NCI-H510A (cell line): ENCODE measurements at places on chromosomes 12 and 14.

DNA sequence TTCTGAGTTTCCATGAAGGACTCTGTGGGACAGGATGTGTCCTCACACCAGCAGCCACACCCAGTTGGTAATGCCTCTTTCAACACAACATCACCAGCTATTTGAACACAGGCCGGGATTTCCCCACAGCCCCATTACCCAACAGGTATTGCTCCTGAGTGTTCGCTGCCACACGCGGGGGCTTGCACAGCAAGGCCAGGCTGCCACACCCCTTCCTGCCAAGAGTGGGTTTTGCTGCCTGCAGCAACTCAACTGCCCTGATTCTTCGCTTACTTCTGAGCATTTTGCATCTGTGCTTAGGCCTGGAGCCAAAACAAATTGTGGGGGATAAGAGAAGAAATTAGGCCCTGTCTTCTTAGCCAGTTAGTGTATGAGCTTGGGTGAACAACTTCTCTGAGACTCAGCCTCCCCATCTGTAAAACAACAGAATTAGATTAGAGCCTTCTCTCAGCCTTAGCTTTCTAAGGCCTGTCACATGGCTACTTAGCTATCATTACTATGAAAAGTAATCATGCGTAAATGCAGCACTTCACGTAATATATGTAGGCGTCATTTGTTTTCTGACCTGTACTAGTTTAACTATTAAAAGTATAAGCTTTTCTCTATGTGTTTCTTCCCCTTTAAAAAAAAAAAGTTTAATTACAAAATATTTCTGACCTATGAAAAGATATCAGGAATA is 20.0 kb downstream of the CKAP4 start:
- DNase-seq: no peak

- no peak for DNase-seq
Measured at GRCh38 chr12:24993793-24994192, 44.9 kb upstream of the BCAT1 start.

GRCh38 chr12:100967189-100967588 is 172.6 kb downstream of the ANO4 start:
- DNase-seq: no peak

GRCh38 chr12:114221957-114222630 is 183.8 kb downstream of the TBX5 start:
- DNase-seq: no peak

- DNase-seq: no peak
Measured at GRCh38 chr14:79193689-79194477, 1017.4 kb downstream of the DIO2 start.

GRCh38 chr12:124391340-124392261 is 96.7 kb downstream of the RFLNA start:
- peak; percentile 14 for DNase-seq

DNA sequence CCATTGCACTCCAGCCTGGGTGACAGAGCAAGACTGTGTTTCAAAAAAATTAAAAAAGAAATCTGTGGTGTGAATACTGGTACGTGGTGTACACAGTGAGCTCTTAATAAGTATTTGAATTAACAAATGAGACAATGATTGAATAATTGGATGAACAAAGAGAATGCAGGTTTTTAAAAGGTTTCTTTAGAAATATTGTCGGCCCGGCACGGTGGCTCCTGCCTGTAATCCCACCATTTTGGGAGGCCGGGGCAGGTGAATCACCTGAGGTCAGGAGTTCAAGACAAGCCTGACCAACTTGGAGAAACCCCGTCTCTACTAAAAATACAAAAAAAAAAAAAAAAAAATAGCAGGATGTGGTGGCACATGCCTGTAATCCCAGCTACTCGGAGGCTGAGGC is 6.6 kb downstream of the HIF1A start:
- DNase-seq: no peak

DNA sequence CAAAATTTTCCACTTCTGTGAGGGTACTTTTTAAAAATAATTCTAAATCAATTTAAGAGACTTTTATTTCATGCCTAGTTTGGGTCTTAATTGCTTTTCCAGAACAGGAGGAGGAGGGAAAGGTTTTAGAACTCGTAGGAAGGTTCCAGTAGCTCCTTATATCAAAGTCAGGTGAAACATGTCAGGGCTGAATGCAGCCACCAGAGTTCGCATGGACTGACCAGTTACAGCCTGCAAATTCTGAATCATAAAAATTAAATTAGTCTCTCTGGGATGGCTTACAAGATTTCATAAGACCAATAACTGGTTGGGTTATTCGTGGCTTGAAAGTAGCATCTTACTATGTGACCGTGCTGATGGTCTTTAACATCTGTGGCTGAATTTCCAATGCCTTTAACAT is 397 bp downstream of the BDKRB1 start:
- DNase-seq: no peak

- DNase-seq: no peak
Measured at GRCh38 chr12:75308279-75308678, 21.8 kb downstream of the CAPS2 start.

DNA sequence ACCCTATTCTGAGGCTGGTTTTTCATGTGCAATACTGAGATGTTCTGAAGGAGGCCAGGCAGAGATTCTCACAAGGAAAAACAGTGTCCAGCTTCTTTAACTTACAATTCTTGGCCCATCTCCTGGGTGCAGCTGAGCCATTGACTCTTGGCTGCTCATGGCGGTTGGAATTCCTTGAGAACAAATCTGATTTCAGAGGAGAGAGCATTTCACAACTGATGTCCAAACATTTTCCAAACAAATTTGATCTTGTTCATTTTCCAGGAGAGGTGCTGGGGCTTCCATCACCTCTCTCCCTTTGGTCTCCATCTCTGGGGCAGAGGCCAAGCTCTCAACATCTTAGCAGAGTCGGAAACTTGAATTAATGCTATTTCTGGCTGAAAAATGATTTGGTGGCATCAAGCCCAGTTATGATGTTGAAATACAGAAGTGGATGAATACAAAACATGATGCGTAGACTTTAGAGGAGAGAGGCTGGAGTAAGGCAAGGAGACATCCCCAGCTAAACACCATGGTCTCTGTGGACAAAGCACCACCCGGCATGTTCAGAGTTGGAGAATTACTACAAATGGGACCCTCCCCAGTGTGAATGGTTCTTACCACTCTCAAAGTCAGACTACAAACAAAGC is 593.0 kb downstream of the VRK1 start:
- DNase-seq: no peak

DNA sequence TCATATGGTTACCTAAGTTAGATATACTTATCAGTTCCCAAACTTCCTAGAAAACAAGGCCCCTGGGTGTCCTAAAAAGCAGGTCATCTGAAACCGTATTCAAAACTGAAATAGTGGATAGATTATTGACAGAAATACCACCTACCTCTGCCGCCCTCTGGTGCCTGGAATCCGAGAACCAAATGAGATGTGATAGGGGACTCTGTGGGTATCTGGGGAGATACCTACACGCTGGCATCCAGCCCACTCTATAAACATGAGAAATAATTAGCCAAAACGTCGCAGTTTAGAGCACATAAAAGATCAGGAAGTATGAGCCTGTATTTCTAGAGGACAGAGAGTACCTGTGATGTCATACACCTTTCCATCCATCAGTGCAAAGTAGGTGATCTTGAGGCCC is 4.4 kb downstream of the ORMDL2 start:
- DNase-seq: no peak

- DNase-seq: no peak
Measured at GRCh38 chr14:69261761-69262331, 1.9 kb downstream of the GALNT16 start.

DNA sequence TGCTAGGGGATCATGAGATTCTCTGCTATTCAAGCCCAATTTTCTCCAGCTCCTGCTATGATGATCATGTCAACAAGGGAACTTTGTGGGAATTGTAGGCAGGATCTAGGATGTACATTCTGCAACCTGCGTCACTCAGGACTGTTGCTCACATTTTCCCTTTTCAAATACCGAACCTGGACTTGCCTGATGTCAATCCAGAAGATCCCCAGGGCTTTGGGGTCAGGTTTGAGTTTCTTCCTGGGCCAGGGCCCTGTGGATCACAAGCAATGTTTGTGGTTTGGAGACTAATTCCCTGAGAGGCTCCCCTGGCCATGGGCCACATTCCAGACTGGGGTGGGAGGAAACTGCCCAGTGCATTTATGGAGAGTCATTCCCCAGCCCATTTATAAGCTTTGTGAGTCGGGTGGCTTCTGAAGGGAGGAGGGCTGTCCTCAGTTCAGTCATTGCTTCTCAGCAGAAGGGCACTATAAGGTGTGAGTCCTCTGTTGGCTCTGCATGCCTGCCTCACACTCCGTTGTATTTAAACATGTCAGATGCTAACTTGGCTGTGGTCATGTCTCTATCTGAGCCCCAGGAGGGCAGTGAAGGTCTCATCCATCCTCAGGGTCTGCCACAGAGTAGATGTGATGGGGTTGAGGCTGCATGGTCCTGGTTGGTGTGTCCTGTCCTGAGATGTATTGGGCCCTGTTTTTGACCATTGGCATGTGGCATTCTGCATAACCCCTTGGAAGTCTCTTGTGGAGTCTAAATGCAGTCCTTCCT is 6.5 kb downstream of the KRT86 start:
- DNase-seq: no peak
